HFFc6 (cell line): ENCODE measurements at places on chromosomes 5 and 9. TPM values are rescaled to one million over a fixed set of nuclear protein-coding genes. Genes with fewer than 3 reads are reported as not detected.

The C1QTNF2 gene
- 0.57 and 2.6 TPM in 2 replicates for total RNA-seq

The URM1 gene
- total RNA-seq, result 69.9 to 76.6 TPM (median 73.6 TPM) in 3 replicates

The HBEGF gene
- total RNA-seq, result 6.7 to 11.2 TPM (median 8.0 TPM) in 3 replicates

The HAND1 gene
- total RNA-seq, result not detected in 3 replicates
